ENCODE measurements at places on chromosomes 13 and 19. TPM values are rescaled to one million over a fixed set of nuclear protein-coding genes. Genes with fewer than 3 reads are reported as not detected.

GRCh38 chr13:76329866-76330580 is 556.2 kb downstream of the KCTD12 start:
- no peaks in the 10 kb centered on the region for H3K4me1 ChIP-seq
- H3K36me3 ChIP-seq, result no peaks in the 10 kb centered on the region
- H3K4me3 ChIP-seq, result no peak overlapping the region

- peak overlapping the region; percentile 90 for H3K27ac ChIP-seq
- no peak for DNase-seq
- H3K36me3 ChIP-seq, result peaks cover 13% of the 10 kb centered on the region
- peaks cover 6% of the 10 kb centered on the region for H3K4me1 ChIP-seq
- H3K27me3 ChIP-seq, result no peaks in the 10 kb centered on the region
Measured at GRCh38 chr19:3968556-3969434, 2.1 kb downstream of the DAPK3 start.

- no peaks in the 10 kb centered on the region for H3K36me3 ChIP-seq
- DNase-seq, result no peak
- H3K4me1 ChIP-seq, result no peaks in the 10 kb centered on the region
- no peak overlapping the region for H3K27ac ChIP-seq
- H3K27me3 ChIP-seq, result no peaks in the 10 kb centered on the region
Measured at GRCh38 chr13:110422913-110423688, 116.0 kb downstream of the COL4A2 start.

LYPD5 gene
- polyA plus RNA-seq, result not detected

DNA sequence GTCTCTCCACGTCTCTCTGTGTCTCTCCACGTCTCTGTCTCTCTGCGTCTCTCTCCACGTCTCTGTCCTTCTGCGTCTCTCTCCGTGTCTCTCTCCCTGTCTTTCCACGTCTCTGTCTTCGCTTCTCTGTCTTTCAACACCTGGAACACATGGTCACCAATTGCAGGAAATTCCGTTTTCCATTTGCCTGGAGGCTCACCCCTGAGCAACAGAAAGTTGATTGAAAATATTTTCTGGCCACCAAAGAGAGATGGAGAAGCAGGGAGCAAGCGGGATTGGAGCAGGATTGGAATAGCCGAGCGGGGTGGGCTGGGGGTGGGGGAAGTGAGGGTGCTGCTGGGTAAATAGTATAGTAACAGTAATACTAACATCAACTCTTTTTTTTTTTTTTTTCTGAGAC is 1.7 kb downstream of the KANK2 start:
- no peak for DNase-seq
- peak overlapping the region; percentile 54 for H3K27ac ChIP-seq

- no peak overlapping the region for H3K4me3 ChIP-seq
- no peaks in the 10 kb centered on the region for H3K36me3 ChIP-seq
- no peaks in the 10 kb centered on the region for H3K4me1 ChIP-seq
- no peaks in the 10 kb centered on the region for H3K27me3 ChIP-seq
Measured at GRCh38 chr13:82248762-82249161, 1633.5 kb downstream of the SLITRK1 start.

DNA sequence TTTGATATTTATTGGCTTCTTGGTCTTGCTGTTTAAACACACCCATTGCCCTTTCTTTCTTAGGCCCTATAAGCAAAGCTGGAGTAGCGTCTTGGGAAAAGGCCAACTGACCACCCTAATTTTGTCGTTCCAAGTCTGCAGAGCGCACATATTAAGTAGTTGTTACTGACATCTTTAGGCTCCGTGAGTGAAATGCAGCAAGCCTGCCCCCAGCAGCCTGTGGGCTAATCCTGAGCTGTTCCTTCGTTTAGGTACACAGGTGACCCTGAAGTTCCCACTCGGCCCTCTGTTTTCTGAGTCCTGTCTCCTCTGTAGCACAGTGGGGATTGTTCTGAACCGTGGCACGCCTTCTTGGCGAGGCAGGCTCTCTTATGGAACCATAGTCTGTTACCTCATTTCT is 170.5 kb downstream of the STK24 start:
- no peak overlapping the region for H3K27ac ChIP-seq
- H3K27me3 ChIP-seq, result no peaks in the 10 kb centered on the region
- no peaks in the 10 kb centered on the region for H3K36me3 ChIP-seq
- no peaks in the 10 kb centered on the region for H3K4me1 ChIP-seq

DNA sequence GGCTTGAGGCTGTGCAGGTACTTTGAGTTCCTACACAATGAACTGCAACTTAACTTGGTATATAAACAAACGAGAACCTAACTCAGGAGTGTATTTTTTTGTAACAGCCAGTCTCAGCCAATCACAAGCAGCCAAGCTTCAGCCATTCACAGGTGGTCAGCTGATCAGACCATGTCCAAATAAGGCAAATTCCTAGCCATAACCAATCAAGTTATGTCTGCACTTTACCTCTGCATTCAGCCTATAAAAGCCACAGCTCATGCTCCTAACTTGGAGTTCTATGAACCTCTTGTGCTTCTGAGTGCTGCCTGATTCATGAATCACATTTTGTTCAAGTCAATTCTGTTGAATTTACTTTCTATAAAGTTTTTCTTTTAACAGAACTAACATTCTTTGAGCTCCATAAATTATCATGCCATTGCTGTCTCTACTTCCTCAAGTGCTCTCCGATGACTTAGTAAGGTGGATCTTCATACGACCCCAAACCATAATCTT is 16.8 kb upstream of the MEDAG start:
- H3K36me3 ChIP-seq, result no peaks in the 10 kb centered on the region
- no peaks in the 10 kb centered on the region for H3K27me3 ChIP-seq
- DNase-seq, result no peak
- H3K4me3 ChIP-seq, result no peak overlapping the region

GRCh38 chr13:93305886-93306285 is 79.3 kb downstream of the GPC6 start:
- H3K36me3 ChIP-seq, result no peaks in the 10 kb centered on the region
- H3K4me3 ChIP-seq, result no peak overlapping the region
- DNase-seq, result no peak
- H3K27me3 ChIP-seq, result no peaks in the 10 kb centered on the region

GRCh38 chr19:23882493-23882892 is 32.2 kb upstream of the ZNF726 start:
- H3K4me3 ChIP-seq, result no peak overlapping the region
- H3K27me3 ChIP-seq, result no peaks in the 10 kb centered on the region

GRCh38 chr13:32960626-32961025 is 55.6 kb upstream of the KL start:
- H3K27ac ChIP-seq, result no peak overlapping the region
- H3K4me1 ChIP-seq, result peaks cover 9% of the 10 kb centered on the region
- no peaks in the 10 kb centered on the region for H3K36me3 ChIP-seq
- H3K4me3 ChIP-seq, result no peak overlapping the region

- no peaks in the 10 kb centered on the region for H3K27me3 ChIP-seq
- H3K4me3 ChIP-seq, result no peak overlapping the region
- H3K27ac ChIP-seq, result no peak overlapping the region
- H3K4me1 ChIP-seq, result no peaks in the 10 kb centered on the region
- DNase-seq, result no peak
Measured at GRCh38 chr19:56678205-56678604, 6.6 kb upstream of the ZNF835 start.

DNA sequence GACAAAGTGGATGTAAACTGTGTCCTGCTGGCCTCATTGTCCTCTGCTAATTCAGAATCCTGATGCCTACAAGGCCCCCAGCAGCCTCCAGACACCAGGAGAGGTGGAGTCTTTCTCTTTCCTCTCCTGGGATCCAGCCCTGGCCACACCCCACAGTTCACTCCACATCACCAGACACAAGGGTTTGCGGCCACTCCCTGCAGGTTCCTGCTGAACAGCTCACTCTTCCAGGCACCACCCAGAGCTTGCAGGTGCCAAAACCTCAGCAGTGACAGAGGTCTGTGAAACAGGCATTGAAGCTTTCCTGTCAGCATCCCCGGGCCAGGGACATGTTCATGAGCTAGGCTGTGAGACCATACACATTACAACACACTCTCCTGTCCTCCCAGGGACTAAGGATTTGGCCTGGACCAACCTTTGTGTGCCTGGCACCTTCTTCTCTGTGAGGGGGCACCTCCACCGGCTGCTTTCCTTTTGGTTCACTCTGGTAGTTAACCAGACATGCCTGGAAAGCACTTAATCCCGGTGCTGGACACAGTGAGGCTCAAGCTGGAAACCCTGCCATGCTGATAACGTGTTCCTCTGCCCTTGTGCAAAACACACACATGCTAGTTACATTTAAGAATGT is 11.1 kb upstream of the ATP12A start:
- DNase-seq, result no peak
- H3K27ac ChIP-seq, result no peak overlapping the region
- H3K36me3 ChIP-seq, result no peaks in the 10 kb centered on the region
- H3K4me1 ChIP-seq, result peaks cover 8% of the 10 kb centered on the region
- H3K27me3 ChIP-seq, result no peaks in the 10 kb centered on the region
- H3K4me3 ChIP-seq, result no peak overlapping the region

DNA sequence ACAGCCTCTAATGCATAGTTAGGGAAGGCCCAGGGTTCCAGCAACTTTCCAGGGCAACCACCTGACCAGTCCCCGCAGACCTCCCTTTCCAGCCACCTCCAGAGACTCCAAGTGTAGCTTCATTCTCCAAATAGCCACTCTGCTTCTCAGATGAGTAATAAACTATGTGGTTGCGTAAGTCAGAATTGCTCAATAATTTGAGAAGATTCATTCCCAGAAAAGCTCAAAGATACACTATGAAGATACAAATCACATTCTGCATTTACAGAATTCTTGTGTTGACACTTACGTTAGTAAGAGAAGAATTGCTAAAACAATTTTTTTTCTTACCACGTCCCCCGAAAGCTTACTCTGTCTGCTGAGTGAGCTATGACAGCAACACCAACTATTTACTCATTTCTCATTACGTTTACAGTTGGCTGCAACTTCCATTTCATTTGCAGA is 8.2 kb upstream of the LATS2 start:
- no peaks in the 10 kb centered on the region for H3K27me3 ChIP-seq
- DNase-seq, result no peak
- no peak overlapping the region for H3K27ac ChIP-seq
- no peaks in the 10 kb centered on the region for H3K36me3 ChIP-seq
- peaks cover 4% of the 10 kb centered on the region for H3K4me1 ChIP-seq

NCCRP1 gene
- not detected for polyA plus RNA-seq

DNA sequence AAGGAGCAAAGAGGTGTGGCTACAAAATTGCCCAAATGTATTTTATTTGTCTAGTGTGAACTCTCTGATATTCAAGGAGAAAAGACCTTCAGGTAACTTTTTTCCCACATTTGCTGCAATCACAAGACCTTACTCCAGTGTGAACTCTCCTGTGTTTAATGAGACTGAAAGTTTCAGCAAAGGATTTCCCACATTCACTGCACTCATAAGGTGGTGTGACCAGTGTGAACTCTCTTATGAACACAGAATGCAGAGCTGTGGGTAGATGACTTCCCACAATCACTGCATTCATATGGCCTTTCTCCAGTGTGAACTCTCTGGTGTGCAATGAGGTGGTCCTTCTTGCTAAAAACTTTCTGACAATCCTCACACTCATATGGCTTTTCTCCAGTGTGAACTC is 16.4 kb downstream of the ZNF814 start:
- H3K36me3 ChIP-seq, result peaks cover 32% of the 10 kb centered on the region
- H3K27me3 ChIP-seq, result no peaks in the 10 kb centered on the region
- H3K27ac ChIP-seq, result no peak overlapping the region
- DNase-seq, result no peak

RNF6 gene
- 8.1 TPM for polyA plus RNA-seq

DNA sequence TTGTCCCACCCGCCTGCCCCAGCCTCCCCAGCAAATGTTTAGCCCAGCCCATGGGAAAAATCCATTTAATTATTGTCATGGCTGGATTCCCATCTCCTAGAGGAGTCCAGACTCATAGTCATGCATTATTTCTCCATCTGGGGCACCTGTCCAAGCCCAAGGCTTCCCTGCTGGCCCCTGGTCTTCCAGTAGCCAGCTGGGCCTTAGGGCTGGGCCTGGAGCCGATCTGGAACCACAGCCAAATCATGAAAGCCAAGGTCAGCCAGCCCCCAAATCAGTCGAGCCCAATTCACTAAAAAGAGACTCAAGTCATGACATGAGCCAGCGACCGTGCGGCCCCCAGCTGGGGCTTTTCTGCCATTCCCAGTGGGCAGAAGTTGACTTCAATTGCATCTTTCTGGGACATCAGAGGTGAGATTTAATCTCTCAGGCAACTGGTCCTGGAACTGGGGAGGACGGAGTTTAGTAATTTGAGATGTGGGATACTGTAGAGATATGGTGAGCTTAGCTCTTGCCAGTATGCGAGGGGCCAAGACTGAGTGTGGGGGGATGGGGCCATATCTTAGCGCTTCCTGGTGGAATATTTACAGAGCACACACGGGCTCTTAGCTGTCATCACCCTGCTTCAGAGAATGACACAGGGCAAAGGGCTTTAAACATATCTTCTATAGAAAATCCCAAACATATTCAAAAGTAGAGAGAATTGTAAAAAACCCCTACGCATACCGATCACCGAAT is 9.4 kb upstream of the PGLYRP2 start:
- H3K27me3 ChIP-seq, result no peaks in the 10 kb centered on the region
- H3K36me3 ChIP-seq, result no peaks in the 10 kb centered on the region
- no peak for DNase-seq
- H3K4me3 ChIP-seq, result no peak overlapping the region
- H3K27ac ChIP-seq, result no peak overlapping the region

GRCh38 chr13:55464222-55464621 is 1676.5 kb upstream of the PRR20A start:
- H3K27me3 ChIP-seq, result no peaks in the 10 kb centered on the region
- DNase-seq, result no peak
- no peaks in the 10 kb centered on the region for H3K4me1 ChIP-seq
- H3K36me3 ChIP-seq, result no peaks in the 10 kb centered on the region
- no peak overlapping the region for H3K4me3 ChIP-seq

GRCh38 chr13:36353001-36353400 is 6.8 kb upstream of the SPART start:
- DNase-seq, result no peak
- no peaks in the 10 kb centered on the region for H3K36me3 ChIP-seq
- no peaks in the 10 kb centered on the region for H3K27me3 ChIP-seq
- H3K4me3 ChIP-seq, result no peak overlapping the region
- H3K4me1 ChIP-seq, result peaks cover 13% of the 10 kb centered on the region

- DNase-seq, result peak; percentile 28
- H3K4me3 ChIP-seq, result no peak overlapping the region
- peaks cover 3% of the 10 kb centered on the region for H3K4me1 ChIP-seq
- no peaks in the 10 kb centered on the region for H3K27me3 ChIP-seq
- no peak overlapping the region for H3K27ac ChIP-seq
Measured at GRCh38 chr13:113551081-113552000, 33.2 kb upstream of the TFDP1 start.

DNA sequence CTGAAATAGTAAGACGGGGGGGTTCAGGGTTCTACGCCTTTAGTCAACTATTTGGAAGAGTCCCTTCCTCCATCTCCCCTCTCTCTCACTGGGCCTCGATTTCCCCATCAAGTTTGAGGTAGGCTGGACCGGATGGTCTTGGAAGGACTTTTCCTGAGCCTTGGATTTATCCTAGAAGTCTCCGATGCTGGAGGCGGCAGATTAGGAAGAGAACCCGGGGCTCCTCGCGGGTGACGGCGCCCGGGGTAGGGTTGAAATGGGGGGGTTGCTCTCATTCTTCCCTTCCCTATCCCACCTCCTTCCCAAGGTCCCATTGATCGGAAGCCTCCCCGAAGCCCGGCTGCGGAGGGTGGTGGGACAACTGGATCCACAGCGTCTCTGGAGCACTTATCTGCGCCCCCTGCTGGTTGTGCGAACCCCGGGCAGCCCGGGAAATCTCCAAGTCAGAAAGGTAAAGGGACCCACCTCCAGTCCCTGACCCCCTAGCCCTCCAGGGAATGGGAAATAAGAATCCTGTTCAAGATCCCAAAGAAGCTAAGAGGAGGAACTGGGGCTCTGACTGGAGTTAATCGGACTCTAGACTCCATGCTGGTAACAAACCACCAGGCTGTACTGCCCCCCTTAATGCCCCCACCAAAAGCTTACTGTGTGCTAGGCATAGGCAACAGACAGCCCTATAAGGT is 781 bp downstream of the QPCTL start:
- peak overlapping the region; percentile 77 for H3K4me3 ChIP-seq
- peak overlapping the region; percentile 96 for H3K27ac ChIP-seq
- no peaks in the 10 kb centered on the region for H3K27me3 ChIP-seq

Measured in liver (tissue), 10 donors.